ENCODE measurements at places on chromosomes 6 and 20.

- no peak for DNase-seq
These were observed 149.5 kb downstream of the BMP2 start for GRCh38 chr20:6916938-6917337.

DNA sequence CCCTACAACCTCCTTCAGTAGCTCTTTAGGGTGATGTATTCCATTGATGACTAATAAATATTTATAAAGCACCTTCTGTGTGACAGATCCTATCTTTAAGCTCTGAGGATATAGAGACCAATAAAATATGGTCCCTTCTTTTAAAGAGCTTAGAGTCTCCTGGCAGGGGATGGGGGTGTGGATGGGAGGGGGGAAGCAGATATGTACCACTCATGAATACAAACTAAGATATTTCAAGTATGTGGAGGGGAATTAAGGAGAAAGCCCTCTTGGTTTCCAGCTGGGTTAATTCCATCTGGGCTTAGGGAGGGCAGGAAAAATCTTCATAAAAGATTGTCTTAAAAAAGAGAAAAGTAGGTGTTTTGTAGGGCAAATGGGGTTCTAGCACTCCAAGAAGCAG is 21.6 kb upstream of the FBXO9 start:
- no peak for DNase-seq

DNA sequence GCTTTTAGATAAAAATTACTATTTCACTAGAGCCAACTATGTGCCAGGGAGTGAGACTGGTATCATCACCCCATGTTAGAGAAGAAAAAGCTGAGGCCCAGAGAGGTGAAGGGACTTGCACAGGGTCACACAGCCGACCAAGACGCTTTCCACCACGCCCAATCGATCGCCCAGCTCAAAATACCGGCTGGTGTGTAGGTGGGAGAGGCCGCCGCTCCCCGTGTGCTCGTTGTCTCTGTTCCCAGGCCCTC is 253 bp upstream of the SNPH start:
- no peak for DNase-seq

DNA sequence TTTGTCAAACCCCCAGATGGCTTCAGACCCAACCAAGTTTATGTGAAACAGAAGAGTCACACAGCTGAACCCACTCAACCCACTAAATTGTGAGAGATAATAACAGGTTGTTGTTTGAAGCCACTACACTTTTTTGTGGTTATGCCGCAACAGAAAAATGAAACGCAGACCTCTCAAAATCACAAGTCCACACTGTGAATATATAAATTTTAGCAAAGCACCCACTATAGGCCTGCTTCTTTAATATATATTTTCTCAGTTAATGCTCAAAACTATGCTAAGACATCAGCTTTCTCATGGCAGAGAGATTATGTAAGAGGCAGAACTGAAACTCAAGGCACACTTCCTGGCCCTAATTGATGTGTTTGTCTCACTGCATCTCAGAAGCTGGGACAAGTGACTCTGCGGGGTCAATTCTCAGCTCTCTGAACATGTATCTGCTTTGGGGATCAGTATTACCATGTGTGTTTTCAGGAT is 27.7 kb downstream of the MAP3K5 start:
- no peak for DNase-seq

- no peak for DNase-seq
These were observed 25.2 kb upstream of the FYN start for GRCh38 chr6:111898452-111898851.

DNA sequence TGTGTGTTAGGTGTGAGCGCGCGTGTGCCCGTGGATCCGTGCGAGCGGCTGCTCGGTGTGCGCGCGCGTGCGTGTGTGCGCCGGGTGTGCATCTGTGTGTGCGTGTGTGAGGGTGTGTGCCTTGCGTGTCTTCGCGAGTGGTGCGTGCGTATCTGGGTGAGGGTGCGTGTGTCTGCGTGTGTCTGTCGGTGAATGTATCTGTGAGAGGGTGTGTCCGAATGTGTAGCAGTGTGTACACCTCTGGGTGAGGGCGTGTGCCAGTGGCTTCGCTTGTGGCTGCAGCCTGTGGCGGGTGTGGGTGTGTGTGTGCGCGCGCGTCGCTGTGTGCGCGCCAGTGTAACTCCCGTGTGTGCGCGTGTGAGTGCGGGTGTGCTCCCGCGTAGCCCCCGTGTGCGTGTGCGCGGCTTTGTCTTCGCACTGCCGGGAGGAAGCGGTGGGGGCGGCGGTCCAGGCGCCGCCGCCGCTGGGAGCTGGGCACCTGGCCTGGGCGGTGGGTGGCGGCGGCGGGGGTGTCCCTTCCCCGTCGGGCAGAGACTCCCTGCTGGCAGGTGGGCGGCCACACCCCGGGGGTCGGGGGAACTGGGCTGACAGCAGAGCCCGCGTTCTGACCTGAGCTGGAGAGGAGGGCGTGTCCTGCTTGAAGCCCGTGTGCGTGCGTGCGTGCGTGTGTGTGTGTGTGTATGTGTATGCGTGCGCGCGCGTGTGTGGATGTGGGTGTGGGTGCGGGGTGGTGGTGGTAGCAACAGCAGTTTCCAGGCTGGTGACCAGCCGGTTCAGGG is 61.3 kb upstream of the EPB41L1 start:
- no peak for DNase-seq

DNA sequence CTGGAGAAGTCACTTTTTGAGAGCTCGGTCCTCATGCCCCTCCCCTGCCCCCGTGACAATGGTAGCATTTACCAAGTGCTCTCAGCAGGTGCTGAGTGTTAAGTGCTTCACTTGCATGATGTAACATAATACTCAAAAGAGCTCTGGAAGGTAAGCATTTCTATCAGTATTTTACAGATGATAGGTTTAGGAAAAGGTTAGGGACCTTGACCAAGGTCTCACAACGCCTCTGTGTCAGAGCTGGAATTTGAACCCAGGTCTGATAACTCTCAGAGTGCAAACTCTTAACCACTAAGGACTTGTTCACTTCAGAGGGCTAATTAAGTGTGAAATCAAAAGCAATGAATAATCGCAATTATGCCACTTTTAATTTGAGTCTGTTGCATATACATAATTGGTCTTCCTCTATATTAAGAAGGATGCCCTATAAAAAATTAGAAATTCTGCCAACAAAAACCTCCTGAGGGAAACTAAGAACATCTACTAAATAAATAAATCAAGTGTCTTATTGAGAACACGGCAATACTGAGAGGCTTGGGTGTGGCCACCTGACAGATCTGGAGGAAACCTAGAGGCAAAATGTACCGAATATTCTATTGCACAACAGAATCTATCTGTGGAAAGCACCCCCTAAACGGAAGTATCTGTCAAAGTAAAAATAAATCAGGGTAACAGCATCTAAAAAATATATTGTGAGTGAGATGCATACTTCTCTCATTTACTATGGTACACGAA is 109.8 kb downstream of the BACH2 start:
- DNase-seq: no peak

- DNase-seq: no peak
These were observed 7.4 kb upstream of the TFAP2C start for GRCh38 chr20:56621730-56622129.

- no peak for DNase-seq
These were observed 133.0 kb upstream of the TRAF3IP2 start for GRCh38 chr6:111738631-111739030.

DNA sequence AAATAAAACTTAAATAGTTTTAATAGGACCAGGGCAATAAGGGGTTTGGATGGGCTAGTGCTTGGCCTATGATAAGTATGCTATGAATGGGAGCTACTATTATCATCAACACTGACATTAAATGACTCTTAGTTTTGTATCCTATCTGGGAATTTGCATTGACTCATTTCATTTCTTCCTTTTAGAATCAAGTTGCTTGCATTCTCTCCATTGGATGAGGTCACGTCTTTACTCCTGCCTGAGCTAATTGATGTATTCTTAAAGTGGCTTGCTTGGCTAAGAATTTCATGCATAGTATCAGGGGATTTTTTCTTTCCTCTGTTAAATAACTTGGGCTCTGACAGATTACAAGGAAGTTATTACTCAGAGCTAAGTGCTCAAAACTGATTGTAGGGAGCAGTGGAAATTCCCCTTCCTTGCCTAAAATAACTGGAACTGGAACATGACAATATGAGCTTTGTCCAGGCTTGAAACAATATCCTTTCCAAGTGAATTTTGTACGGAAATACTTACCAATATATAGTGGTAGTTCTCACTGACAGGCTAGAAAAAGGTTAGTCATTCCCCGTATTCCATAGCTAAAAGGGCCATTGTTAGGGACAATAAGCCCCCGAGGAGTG is 169.9 kb downstream of the BCAS1 start:
- DNase-seq: peak; percentile 81

- DNase-seq: no peak
These were observed 121.1 kb downstream of the CENPW start for GRCh38 chr6:126461045-126461444.

- no peak for DNase-seq
These were observed 3.9 kb downstream of the HEY2 start for GRCh38 chr6:125753218-125753936.

GRCh38 chr20:51417250-51418136 is 125.0 kb downstream of the NFATC2 start:
- no peak for DNase-seq

DNA sequence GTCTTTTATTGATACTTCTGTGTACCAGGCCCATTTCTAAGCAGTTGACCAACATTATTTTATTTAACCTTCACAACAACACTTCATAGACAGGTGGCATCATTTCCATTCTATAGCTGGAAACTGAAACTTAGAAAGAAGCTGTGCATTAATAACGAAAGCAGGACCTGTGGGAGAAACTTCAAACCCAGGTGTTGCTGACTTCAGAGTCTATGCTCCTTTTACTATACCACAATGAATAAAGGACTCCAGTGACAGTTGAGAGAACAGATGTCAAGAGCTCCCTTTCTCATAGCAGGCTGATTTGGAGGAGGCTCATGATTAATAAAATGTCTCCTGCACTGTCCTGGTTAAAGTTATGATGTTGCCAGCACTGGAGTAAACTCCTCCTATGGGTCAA is 56.6 kb upstream of the POU3F2 start:
- no peak for DNase-seq

GRCh38 chr6:75800708-75801505 is 51.9 kb downstream of the MYO6 start:
- no peak for DNase-seq

- no peak for DNase-seq
These were observed 31.4 kb downstream of the LINC00237 start for GRCh38 chr20:21074605-21075336.

DNA sequence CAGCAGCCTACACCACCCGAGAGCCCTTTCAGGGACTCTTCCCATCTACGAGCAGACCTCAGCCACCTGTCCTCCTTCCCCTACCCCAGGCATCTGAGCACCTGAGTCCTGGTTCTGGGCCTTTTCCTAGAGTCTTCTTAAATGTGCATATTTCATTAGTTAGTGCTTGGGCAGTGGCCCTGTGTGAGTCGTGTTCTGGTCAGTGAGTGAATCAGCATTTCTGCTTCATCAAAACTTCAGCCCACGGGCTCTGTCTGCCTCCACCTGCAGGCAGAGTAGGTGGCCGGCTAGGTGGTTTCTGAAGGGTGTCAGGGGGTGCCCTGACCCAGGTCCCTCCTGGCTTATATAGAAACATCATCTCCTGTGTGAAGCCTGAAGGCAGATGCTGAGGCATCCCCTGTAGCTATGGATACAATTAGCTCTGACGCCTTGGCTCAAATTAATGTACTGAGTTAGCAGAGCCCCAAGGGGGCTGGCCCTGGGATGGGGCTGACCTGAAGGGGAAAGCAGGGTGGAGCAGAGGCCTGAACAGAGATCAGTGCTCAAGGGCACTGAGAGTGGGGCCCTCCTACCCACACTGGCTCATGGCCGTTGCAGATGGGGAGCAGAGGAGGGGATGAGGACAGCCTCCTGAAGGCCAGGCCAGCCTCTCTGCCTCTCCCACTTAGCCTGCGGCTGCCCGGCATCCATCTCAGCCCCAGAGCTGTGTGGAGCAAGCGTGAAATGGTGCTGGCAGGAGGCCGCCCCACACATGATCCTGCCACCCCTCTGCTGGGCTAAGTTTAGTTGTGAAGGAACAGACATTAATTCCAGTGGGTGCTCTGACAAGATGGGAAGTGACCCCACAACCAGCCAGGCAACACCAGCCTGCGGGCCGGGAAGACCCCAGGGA is 13.6 kb downstream of the IP6K3 start:
- DNase-seq: no peak

DNA sequence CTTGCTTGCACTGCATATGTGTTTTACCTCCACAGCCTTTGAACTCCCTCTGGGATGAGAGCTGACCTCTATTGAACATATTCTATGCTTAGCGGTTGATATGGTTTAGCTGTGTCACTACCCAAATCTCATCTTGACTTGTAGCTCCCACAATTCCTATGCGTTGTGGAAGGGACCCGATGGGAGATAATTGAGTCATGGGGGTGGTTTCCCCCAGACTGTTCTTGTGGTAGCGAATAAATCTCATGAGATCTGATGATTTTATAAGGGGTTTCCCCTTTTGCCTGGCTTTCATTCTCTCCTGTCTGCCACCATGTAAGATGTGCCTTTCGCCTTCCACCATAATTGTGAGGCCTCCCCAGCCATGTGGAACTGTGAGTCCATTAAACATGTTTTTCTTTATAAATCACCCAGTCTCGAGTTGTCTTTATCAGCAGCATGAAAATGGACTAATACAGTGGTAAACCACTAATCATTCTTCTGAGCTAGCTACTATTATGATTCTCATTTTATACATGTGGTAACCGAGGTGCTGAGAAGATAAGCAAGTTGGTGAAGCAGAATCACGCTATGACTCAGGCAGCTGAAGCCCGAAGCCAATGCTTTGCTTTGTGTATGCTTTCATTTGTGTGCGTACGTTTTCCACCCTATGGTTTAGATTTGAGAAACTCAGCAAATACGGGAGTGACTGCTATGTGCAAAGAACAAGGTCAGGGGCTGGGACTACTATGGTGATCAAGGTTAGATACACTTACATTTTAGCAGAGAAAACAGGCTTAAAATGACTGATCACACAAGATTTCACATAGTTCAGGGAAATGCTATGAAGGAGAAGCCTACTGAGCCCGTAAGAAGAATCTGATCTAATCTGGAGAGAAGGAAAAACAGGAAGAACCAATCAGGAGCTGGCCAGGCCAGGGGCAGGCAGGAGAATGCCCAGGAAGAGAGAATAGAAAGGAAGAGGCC is 363.5 kb downstream of the ESR1 start:
- no peak for DNase-seq

DNA sequence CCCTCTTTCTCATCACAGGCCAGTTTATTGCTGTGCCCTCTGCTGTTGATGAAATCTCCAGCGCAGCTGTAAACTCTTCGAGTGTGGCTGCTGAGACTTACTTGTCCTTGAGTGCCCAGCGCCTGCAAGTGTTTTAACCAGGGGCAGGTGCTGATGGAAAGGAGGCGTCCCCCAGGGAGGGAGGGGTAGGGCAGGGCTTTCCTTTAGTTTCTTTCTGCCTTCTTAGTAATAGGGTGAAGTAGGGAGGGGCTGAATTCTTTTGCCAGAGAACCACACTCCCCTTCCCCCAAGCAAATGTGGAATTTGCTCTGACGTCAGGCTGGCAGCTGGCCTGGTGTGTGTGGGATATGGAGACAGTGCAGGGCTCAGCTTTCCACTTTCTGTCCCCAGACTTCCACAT is 61.2 kb downstream of the IGF2R start:
- peak; percentile 86 for DNase-seq

All from AG04449 (cell line).